Activated gamma-delta T cell treated with anti-CD3 and anti-CD28 coated beads, Interleukin-2, amount 50 U/mL, for 16 hours (primary cell): ENCODE measurements at places on chromosomes 11 and 22.

- DNase-seq, result no peak
Measured at GRCh38 chr11:126525702-126526101, 170.2 kb downstream of the ST3GAL4 start.

DNA sequence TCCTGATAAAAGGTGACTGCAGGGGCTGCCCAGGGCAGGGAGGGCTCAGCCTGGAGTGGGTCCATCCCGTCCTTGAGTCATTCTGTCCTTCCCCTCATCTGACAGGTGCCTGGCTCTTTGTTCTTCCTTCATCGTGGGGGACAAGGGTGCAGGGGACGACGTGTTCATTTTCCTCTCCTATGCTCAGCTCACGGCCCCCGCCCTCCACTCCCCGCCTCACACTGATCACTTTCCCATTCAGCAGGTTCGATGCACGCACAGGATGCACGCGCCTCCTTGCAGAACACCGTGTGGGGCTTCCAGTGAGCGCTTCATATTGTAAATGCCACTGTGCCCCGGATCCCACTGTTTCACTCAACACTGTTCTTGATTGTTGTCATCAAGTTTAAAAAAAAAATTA lies 32.7 kb upstream of the SHANK2 start:
- DNase-seq, result no peak

- no peak for DNase-seq
Measured at GRCh38 chr22:40491990-40492631, 121.7 kb downstream of the SGSM3 start.

- DNase-seq, result no peak
Measured at GRCh38 chr11:91299980-91300379, 924.6 kb upstream of the FAT3 start.

DNA sequence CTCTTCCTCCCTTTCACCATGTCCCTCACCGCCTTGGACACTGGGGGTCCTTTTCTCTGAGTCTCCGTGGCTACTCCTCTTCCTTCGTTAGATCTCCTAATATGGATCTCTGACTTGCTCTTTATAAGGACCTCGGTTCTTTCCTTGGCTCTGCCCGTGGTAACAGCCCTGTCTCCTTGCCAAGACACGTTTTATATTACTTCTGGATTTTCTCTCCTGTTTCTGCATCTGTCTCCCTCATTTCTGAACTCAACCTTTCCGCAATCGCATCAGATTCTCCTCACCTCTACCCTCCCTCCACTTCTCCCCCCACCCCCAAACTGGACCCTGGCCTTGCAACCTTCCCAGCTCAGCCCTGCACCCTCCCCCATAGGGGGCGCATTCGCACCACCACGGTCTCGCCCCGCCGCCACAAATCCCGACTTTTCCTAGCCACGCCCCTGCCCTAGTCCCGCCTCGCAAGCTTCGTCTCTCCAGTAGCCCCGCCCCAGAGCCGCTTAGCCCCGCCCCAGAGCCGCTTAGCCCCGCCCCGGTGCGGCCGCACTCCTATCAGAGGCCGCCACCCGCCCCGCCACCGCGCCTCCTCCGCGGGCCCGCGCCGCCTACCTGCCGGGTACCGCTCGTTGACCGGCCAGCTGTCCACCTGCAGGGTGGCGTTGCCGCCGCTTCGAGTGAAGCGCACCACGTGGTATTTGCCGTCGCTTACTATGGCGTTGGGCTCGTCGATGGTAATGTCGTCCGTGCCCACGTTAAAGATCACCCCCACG lies 39.0 kb downstream of the SLC22A12 start:
- no peak for DNase-seq

DNA sequence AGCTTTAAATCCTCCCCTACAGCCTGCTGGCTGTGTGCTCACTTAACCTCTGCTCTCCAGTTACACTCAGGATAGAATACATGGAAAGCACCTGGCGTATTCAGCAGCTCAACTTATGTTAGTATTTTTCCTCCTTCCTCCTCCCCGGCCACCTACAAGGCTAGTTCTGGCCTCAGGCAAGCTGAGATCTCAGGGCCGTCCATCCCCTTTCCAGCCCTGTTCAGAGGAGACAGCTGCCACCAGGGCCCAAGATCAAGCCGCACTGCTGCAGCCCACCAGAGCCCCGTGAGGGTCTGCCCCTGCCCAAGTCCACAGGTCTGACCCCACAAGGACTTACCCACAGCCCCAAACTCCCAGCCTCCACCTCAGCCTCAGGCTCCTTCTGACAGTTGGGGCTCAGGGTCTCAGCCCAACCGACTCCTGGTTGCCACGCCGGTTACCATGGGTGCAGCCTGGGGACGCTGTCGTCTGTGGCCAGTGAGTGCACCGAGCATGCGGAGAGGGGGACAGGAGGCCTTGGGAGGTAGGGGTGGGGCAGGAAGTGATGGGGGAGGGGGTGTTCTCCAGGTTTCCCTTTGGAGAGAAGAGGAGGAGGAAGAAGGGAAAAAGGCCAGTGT lies at the start of gene C11orf16:
TSS of gene C11orf16 (minus strand) at position 384 of the 617 bp plus-strand sequence. CDS start 639 bp downstream, outside the sequence.
- no peak for DNase-seq

- peak; percentile 36 for DNase-seq
Measured at GRCh38 chr22:24803064-24803542, 2.9 kb upstream of the SGSM1 start.
